Activated T-helper 1 cell treated with anti-CD3 and anti-CD28 coated beads, Interleukin-12 subunit alpha, Interleukin-12 subunit beta, Interleukin-2, Interleukin-4 antibody, amounts not matched to agents 30 ng/mL and 10 ng/mL and 1 ng/mL, durations not matched to agents 14 hours and 24 hours and 36 hours (primary cell): ENCODE measurements at places on chromosomes 2 and 18.

DNA sequence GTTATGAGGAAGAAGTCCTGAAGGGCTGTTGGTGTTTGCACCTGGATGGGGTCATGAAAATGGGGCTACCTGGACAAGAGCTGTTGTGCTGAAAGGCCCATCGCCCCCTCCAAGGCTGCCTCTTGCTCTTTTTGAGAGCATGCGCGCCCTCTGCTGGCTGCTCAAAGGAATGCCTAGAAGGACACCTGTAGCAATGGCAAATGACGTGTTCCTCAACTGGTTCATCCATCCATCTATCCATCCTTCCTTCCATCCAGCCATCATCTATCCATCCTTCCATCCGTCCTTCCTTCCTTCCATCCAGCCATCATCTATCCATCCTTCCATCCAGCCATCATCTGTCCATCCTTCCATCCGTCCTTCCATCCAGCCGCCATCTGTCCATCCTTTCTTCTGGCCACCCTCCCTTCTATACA lies 17.2 kb upstream of the RPL31 start:
- DNase-seq: peak; percentile 49

DNA sequence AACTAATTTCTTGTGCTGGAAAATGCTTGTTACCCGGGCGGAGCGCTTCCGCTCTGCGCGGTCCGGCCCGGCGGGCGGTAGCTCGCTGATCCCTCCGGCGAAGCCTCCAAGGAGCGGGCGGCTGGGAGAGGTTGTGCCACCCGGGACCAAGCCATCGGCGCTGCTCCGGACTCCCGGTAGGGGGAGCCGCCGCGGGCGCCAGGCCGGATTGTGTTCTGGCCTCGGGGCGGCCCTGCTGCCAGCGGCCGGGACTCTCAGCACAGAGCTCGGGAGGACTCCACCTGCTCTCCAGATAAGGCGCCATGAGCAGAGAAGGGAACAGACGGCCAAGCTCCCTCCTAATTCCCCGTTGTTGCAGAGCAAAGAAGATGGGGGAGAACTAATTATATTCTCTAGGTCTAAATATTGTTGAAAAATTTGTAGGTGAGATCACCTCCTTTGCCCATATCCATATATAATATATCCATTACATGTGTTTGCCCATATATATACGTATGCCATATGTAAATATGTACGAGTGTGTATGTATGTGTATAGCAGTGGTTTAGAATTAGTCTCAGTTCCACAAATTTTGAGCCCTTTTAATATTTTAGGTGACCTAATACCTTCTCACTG lies 13.8 kb upstream of the SATB2 start:
- DNase-seq: no peak

- DNase-seq: no peak
These were observed 318.1 kb downstream of the PARD3B start for GRCh38 chr2:204863336-204863735.

DNA sequence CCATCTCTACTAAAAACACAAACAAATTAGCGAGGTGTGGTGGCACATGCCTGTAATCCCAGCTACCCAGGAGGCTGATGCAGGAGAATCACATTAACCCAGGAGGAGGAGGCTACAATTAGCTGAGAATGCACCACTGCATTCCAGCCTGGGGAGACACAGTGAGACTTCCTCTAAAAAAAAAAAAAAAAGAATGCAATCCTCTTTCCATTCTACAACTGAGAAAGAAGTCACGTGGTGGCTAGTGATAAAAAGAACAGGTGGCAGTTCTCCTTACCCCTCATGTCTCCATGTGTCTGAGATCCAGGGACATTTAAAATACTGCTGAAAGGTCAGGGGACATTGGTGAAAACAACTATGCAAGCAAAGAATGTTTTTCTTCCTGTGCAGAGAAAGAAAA lies 24.4 kb upstream of the GPR39 start:
- DNase-seq: no peak

GRCh38 chr2:233303252-233303651 lies 4.4 kb upstream of the SAG start:
- DNase-seq: no peak

DNA sequence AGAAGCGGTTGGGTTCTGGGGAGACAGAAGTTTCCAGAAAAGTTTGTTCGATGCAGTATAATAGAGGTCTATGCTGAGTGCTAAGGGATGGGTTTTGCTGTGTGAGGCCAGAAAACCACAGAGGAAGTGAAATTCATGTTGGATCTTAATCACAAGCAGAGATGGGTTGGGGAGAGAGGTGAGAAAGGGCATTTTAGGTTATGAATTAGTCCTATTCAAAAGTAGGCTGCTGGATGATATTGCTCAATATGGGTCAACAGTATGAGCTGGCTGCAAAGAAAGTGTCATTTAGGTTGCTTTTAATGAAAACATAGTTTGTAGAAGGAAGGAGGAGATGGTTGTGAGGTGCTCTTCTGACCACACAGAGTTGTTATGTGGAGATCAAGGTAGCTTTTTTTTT lies 118.8 kb upstream of the LHCGR start:
- DNase-seq: no peak

GRCh38 chr2:223896833-223897311 lies 48.3 kb downstream of the WDFY1 start:
- DNase-seq: no peak

DNA sequence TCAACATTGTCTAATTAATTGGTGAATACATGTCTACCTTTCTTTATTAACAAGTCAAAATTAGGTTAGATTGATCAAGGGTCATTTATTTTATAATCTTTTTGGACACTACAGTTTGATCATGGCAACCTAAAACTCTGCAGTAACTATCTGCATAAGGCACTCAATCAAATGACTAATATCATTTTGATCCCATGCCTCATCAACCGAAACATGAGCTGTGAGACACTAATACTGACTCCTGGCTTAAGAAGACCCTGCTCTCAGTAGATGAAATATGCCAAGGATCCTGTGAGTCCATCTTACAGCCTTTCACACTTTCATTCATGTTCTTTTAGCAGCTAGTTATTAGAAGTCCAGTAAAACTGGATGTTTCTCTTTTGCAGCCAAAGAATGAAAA lies 169.4 kb upstream of the CAVIN2 start:
- DNase-seq: no peak

DNA sequence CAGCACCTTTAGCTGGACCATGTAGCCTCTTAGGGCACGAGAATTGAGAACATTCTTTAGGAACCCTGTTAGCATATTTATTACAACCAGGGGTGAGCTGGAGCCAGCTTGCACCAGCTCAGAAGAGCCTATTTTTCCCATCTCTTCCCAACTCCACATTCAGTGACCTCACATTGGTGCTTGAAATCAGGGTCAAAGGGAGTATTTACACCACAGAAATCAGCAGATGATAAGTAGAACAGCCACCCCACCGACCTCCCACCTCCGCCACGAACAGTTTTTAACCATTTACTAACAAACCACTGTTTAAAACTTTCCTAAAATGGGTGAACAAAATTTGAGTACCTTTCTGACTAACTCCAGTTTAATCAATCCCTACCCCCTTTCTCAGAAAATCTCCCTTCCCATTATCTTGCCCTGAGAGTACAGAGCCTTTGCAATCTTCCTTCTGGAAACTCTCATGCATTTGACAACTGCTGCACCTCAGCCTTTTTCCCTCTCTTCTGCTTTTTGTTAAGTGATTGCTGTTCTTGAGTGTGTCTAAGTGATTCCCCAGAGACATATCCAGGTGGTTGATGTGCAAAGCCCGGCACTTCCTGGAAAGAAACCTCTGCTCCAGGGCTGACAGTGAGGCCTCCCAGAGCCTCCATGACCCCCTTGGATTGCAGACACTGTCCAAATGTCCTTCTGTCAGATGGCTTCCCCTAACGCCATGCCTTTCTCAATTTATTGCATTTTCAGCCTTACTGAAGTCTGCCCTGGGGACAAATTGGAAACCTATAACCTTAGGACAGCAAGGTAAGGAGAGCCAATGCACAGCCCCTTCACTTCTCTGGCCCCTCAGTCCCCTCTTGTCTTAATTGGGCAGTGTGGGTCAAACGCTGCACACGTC lies 389.5 kb upstream of the TNP1 start:
- DNase-seq: no peak

- DNase-seq: no peak
These were observed 122.0 kb downstream of the COPS8 start for GRCh38 chr2:237207646-237208045.

GRCh38 chr2:236603361-236604015 lies 33.9 kb downstream of the ACKR3 start:
- no peak for DNase-seq

GRCh38 chr2:201007584-201007998 lies 44.1 kb upstream of the ORC2 start:
- DNase-seq: no peak

DNA sequence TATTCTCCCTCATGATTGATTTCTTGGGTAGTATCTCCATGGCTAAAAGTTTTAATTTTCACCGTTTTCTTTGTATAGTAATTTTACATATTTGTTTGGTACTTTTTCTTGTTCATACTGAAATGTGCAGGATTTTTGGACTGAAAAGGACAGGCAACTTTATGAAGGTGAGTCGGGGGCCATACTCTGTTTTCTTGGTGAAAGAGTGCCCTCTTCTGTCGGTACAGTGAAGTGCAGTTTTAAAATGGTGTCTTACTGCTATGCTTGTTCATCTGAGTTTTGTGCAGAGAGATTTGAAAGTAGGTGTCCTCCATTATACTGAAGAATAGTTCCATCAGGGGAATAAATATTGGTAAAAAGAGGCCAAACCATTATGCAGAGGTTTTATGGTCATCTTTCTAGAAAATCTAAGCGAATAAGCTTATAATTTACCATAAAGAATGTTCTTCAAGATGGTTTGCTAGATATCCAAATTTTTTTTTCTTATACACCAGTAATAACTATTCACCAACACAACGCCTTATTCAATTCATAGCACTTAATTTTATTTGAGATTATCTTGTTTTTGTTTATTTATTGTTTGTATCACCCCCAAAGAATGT lies 8.7 kb upstream of the SERPINB13 start:
- no peak for DNase-seq
